IPS-NIHi11 (cell line): ENCODE measurements at places on chromosomes 3 and 15.

GRCh38 chr3:140134231-140134965 is 199.4 kb downstream of the CLSTN2 start:
- DNase-seq = no peak

DNA sequence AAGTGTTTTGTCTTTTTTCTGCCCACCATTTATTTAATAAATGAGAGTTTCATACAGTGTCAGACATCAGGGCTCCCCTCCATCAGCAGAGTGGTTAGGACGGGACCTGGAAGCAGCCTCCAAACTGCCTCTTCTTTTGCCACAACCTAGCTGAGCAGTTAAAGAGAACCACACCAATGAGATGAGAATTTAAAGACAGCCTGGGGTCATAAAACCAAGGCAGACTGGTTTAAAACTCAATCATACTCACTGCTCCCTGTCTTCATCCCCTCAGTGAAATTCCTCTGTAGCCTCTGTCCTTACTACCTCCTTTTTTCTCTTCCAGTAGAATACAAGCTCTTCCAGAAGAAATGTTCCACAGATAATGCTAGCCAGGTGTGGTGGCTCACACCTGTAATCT is 78.7 kb downstream of the WWTR1 start:
- DNase-seq = no peak

GRCh38 chr3:177554895-177555759 is 357.8 kb upstream of the TBL1XR1 start:
- DNase-seq = peak; percentile 32

DNA sequence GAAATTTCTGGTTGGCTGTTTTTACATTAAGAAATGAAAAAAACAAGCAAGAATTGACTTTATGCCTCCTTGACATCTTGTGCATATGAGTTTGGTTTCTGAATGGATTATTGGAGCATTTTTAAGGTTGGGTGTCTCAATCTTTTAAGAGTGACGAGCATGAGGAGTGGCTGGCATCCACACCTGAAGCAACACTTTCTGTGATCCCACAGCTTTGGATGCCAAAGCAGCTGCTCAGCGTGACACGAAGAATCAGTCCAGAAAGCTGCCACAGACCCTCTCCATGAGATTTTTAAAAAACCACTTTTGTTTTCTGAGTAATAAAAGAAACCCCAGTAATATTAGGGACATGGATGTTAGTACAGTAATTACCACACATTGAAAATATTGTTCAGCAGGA is 154.5 kb downstream of the KLF13 start:
- no peak for DNase-seq

GRCh38 chr3:69313251-69313650 is 72.6 kb downstream of the FRMD4B start:
- DNase-seq = no peak

DNA sequence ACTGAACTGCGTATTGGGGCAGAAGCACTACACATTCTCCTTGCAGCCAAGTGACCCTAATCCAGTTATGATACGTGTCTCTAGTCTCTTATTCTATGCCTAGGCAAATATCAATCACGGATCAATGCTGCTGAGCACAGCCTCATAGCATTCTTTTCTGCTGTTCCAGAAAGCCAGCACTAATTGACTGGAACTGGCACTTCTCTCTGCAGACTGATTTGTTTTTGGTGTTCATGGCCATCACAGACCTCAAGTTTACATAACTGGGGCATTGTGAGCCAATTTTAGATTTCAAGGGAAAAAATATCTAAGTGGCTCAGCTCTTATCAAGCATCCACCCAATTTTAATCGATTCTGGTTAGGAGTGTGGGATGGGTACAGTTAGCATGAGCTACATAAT is 37.9 kb downstream of the GLDN start:
- DNase-seq = no peak

GRCh38 chr3:177144922-177145321 is 52.4 kb downstream of the TBL1XR1 start:
- DNase-seq = no peak

GRCh38 chr3:31354373-31354772 is 178.4 kb upstream of the STT3B start:
- no peak for DNase-seq

DNA sequence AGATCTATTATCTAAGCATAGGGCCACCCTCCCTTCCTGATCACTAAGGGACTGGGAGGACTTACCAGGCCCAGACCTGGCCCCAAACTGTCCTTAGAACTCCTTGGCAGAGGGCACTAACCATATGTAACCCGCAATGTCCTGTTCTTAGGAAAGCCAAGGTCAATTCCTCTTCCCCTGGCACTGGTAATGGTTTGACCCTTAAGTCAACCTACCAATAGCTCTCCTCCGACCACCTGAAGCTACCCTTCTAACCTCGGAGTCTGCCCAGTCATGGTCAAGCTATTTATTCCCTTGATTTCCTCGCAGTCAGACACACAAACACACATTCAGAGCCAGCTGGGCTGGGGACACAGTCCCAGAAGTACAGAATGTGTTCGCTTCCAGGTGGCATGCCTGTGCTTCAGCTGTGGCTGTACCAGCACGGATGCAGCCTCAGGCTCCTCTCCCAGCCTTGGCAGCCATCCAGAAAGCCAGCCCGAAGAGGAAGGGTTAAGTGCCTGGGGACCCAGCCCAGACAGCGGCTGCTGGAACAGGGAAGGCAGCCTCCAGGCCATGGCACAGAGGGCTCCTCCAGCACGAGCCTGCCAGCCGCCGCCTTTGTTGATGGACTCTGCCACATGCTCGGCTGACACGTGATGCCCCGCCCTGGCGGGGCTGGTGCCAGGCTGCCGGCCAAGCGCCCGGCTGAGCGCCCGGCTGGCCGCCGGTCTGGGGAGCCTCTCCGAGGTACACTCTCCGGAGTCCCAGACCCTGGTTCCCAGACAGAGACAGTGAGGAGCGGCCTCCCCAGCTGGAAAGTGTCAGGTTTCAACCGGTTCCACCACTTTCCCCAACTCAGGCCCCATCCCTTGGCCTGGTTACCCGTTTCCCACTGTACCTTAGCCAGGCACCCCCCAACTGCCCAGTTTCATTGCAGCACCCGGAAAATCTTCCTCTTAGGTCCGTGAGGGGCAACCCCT is 5.5 kb downstream of the BMF start:
- DNase-seq = peak; percentile 89

- peak; percentile 73 for DNase-seq
These were observed 3.4 kb downstream of the RNU6-1 start for GRCh38 chr15:67836477-67836876.

GRCh38 chr3:190585805-190586630 is 72.1 kb downstream of the IL1RAP start:
- DNase-seq = peak; percentile 62

DNA sequence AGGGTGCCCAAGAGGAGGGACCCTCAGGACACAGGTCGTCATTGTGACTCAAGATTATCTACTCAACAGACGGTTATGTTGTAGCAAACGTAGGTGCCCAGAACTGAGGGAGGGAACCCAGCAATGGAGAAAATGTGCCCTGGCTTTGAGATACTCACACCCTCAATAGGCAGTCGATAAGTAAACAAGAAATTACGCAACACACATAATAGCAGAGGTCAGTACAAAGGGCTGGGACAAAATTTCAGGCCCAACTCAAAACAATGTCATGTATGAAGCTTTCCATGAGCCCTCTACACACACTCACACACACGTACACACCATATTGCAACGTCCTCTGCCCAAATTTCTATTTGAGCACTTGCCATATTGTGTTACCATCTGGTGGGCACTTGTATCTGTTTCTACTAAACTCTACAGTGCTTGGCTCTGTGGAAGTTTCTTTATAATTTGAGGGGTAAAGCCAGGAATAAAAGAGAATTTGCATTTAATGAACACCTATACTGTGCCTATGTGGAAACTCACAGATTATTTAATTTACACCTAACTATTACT is 114.6 kb upstream of the TRIM42 start:
- no peak for DNase-seq

DNA sequence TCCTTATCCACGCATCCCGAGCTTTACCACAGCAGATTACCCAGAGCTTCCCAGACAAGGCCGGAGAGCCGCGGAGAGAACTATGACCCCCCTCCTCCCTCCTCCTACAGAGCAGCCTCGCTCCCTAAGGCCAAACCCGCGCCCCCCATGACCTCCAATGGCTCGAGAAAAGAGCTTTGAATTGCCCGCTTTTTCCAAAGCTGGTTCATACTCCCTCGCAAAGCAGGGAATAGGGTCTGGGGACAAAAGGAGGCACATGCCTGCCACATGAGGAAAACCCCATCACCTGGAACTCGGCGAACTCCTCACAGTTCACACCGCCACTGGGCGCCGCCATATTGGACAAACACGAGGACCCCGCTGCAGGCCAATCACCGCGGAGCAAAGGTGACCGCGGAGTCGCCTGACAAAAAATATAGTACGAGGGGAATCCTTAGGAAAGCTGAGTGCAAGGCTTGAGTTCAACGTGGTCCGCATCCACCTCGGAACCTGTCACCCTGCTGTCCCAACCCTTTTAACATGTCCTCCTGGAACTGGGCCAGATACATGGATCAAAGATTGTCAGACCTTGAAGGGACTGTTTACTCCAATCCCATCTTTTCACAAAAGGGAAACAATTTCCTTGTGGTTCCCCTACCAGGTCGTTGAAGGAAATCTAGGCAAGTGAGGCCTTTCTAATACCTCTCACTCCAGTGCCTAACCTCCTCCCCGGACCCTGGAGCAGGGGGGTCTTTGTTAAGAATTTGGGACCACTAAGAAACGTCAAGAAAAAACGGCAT is at the start of gene MIX23:
TSS of gene MIX23 (minus strand) at position 344 of the 779 bp plus-strand sequence. CDS start at position 337, 7 bp downstream.
- DNase-seq = peak; percentile 87

GRCh38 chr3:98999675-99000074 is 98.2 kb upstream of the DCBLD2 start:
- no peak for DNase-seq

GRCh38 chr3:34070831-34071585 is 272.6 kb downstream of the PDCD6IP start:
- DNase-seq = no peak

DNA sequence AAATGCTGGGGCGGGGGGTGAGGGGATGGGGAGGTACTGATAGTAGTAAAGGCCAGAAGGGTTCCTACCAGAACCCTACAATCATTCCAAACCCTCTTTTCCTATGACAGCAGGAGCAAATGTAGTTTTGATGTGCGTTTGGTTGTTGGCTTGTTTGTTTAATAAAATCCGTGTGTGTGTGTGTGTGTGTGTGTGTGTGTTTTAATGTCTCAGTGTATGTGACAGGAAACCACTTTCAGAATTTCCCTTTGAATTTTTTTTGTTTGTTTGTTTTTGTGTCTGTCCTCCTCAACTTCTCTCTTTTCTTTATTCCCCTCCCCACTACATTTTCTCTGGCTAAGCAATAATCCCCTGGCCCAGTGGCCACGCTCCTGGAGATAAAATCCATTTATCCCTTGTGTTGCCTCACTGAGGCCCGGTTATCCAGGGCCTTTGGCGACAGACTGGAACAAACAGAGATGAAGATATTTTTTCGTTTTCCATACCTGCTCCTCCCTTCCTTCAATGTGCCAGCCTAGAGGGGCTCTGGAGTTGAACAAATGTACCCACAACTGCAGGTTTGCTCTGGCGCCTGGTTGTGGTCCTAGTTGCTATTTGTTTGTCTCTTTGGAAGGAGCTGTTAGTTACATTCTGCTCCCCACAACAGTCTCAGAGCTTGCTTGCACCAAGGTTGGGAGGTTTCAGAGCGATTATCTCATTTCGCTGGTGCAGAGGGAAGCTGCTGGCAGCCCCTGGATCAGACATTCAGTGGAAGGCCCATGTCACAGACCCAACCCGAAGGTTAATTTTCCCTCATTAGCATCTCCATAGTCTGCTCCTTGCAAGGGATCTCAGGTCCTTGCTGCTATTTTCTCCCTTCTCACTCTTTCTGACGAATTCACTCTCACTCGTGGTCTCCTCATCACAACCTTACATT is 17.9 kb downstream of the NR2F2 start:
- DNase-seq = no peak

GRCh38 chr3:36149447-36149865 is 230.8 kb upstream of the STAC start:
- no peak for DNase-seq

GRCh38 chr15:90031231-90031791 is 30.2 kb downstream of the ZNF710 start:
- DNase-seq = no peak

- no peak for DNase-seq
These were observed 2.1 kb upstream of the ARMC8 start for GRCh38 chr3:138184994-138185393.

DNA sequence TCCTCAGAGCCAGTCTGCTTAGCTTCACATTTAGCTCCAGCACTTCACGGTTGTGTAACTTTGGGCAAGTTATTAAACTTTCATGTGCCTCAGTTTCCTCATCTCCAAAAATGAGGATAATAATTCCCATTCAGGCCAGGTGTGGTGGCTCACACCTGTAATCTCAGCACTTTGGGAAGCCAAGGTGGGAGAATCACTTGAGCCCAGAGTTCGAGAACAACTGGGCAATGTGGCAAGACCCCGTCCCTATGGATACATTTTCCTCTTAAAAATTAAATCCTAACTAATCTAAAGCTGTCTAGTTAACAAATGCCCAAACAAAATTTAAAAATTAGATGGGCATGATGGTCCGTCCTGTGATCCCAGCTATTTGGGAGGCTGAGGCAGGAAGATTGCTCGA is 7.2 kb downstream of the RCN2 start:
- no peak for DNase-seq

DNA sequence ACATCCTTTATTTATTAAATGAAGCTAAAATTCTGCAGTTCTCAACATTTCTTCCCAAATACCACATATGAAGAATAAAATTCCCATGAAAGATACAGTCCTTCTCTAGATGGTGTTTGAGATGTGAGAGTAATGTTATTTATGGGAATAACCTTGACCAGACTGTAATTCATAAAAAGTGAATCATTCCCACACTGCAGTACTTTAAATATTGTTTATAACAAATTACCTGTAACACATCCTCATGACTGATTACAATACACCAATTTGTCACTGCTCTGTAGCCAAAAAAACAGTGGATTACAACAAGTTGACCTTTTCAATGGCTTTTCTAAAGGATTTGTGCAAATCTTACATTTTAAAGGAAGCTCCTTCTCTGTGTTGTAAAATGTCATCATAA is 651.3 kb downstream of the NSUN3 start:
- DNase-seq = no peak

DNA sequence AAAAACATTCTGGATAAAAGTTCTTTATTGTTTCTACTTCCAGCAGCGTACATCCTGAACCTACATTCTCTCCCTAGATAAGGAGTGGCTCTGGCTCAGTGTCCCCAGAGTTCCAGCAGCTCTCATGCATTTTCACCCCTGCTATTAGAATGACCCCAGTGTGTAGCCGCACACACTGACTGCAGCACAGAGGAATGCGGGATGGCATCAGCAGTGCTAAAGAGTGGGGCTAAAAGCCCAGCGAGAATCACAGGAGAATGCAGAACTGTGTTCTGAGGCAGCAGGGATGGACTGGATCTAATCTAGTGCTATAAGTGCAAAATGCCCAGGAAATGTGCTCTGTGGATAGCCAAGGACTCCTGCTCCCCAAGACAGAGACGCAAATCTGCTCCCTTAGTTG is 66.4 kb upstream of the TJP1 start:
- peak; percentile 41 for DNase-seq

- no peak for DNase-seq
These were observed 115.7 kb upstream of the P2RY1 start for GRCh38 chr3:152719264-152719663.

- peak; percentile 41 for DNase-seq
These were observed 115.8 kb upstream of the PLCL2 start for GRCh38 chr3:16768956-16769355.
